AG08395 (cell line): ENCODE measurements at places on chromosomes 5 and 9.
A peak's percentile ranks its signal among the peaks of the same experiment; 100 is the strongest.

GRCh38 chr5:135714126-135714894 lies 120.2 kb upstream of the SLC25A48 start:
- DNase-seq: peak; percentile 84

DNA sequence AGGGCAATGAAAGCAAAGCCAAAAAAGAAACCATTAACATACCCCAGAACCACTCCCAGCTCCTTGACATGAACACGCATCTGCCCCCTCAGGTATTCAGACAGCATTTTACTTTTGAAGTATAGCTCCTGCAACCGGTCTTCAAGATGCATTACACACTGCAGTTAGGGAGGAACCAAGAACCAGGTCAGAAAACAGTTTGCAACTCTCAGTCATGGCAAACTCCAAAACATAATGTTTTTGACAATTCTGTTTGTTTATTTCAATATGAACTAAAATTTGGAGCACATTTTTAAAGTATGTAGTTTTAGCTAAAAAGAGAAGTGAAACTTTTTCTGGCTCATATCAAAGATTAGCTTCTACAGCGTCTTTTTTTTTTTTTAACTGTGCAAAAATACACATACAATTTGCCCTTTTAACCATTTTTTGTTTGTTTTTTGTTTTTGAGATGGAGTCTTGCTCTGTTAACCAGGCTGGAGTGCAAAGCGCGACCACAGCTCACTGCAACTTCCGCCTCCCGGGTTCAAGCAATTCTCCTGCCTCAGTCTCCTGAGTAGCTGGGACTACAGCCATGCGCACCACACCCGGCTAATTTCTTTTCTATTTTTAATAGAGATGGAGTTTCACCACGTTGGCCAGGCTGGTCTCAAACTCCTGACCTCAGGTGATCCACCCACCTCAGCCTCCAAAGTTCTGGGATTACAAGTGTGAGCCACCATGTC lies 12.2 kb upstream of the RAPGEF6 start:
- no peak for DNase-seq

DNA sequence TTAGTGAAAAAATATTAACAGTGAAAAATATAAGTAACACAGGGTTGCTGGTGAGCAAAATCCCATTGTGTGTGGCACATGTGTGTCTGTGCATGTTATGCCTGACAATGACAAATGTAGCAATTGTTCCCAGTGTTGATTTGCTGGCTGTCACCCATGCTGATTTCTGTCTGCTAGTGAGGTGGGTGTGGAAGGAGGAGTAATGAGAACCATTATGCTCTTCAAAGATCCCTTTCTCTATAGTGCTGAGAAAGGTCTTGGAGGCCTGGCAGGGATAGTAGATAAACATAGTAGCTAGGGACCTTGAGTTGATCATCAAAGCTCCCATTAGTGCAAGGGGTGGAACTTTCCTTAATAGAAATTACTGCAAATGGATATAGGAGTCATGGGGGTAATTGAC lies 152.5 kb upstream of the CLINT1 start:
- no peak for DNase-seq

DNA sequence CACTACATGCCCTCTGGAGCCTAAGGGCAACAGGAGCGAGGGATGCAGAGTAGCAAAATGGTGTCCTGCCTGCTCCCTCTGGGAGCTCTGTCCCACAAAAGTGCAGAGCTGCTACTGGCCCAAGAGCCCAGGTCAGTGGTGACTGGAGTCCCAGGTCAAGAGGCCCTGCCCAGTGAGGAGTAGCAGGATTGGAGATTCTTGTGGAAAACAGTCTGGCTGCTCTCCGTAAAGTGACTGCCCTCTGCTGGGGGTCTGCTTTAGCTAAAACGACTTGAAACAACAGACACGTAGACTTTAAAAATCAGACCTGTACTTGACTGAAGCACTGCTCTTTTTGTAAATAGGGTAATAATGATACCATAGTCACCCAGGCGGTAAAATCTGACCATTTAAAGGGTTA lies 917.0 kb downstream of the MAT2B start:
- DNase-seq: no peak

GRCh38 chr5:119382169-119382568 lies 26.4 kb downstream of the TNFAIP8 start:
- no peak for DNase-seq

- no peak for DNase-seq
These were observed 285.7 kb downstream of the AOPEP start for GRCh38 chr9:95012035-95012708.

DNA sequence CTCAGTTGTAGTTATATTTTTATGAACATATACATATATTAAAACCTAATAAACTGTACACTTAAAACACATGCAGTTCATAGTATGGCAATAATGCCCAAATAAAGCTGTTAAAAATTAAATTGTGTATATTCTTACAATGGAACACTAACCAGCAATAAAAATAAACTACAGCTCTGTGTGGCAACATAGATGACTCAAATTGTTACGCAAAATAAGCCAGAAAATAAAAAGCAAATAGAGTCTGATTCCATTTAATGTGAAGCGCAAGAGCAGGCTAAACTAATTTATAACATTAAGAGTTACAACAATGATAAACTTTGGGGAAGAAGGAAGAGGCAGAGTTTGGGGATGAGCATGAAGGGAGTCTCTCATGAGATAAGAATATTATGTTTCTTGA lies 597.3 kb downstream of the TLE1 start:
- no peak for DNase-seq

- no peak for DNase-seq
These were observed 231.1 kb upstream of the TBCA start for GRCh38 chr5:78007233-78007632.

- DNase-seq: no peak
These were observed 194.6 kb downstream of the CETN3 start for GRCh38 chr5:90214991-90215390.

GRCh38 chr5:13972029-13972428 lies 27.5 kb upstream of the DNAH5 start:
- no peak for DNase-seq

- no peak for DNase-seq
These were observed 63.0 kb downstream of the C5orf15 start for GRCh38 chr5:133905424-133905823.

GRCh38 chr5:1002271-1002546 lies 6.4 kb upstream of the NKD2 start:
- no peak for DNase-seq

DNA sequence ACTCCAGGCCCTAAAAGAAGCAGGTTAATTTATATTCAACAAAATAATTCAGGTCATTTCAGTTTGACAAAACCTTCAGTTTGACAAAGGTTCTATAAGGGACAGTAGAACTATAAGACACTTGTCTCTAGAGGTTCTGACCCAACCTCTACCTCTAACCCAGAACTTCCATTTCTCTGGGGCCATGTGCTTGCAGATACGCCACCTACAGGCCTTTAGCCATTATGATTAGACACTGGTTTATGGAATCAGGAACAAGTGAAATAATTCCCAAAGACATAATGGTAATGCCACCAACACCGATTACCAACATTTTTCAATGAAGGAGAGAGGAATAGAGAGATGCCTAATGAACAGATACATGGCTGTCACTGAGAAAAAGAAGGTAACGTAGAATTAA lies 733.9 kb downstream of the PRELID2 start:
- DNase-seq: no peak

GRCh38 chr9:135517407-135517822 lies 3.8 kb upstream of the LCN1 start:
- no peak for DNase-seq

DNA sequence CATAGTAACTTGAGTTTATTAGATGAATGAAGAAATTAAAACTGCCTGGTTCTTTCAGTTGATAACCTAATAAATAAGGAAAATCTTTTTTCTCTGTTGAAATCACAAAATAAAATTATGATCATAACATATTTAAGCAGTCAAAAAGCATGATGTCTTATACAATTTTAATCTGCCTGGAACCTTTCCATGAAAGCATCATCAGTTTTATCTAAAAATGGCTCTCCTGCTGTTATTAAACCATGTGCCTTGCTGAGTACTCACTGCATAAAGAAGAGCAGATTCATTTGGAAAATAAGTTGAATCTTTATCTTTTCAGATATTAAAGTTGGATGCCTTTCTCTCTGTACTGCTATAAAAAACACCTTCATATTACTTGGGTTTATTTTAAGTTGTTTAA lies 148.8 kb downstream of the SLC24A2 start:
- no peak for DNase-seq

DNA sequence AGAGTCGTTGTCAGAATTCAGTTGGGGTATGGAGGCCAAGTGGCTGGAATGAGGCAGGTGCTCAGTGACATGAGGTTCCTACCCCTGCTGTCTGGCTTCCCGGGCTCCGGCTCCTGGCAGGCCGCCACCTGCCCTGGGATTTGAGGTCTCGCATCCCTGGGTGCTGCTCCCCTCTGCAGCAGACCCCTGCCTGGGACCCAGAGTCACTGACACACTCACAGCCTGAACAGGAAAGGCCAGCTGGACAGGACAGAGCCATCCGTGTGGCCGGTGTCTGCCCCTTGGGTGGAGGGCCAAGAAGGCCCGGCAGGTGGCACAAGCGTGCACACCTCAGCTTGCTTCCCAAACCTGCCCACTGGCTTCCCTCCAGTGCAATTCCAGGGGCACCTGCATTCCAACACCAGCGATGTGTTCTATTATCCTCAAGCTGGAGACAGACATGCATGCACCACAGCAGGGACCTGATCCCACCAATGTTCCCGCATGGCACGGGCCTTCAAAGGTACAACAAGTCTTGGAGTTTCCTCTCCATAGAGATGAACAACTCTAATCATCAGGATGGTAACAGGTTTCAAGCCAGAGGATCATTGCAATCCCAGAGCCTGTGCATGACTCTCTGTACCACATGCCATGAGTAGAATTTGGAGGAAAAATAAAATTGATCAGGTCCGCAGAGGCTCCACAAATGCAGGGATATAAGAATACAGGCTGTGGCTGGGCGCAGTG lies 45.6 kb upstream of the RNF130 start:
- no peak for DNase-seq

DNA sequence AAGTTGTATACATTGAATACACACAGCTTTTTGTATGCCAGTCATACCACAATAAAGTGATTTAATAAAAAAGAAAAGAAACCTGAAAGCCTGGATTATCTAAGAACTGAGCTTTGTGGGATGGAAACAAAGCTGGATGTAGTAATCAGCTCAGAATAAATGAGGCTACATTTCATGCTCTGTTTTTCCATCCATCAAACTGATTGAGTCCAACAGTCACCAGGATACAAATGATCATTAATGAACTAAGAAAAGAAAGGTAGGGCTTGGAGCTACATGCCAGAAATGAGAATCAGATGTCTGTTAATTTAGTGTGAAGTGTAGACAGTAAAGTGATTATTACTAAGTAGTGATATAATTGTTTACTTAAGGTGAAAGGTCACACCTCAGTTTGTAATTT lies 109.8 kb upstream of the TARS1 start:
- no peak for DNase-seq

GRCh38 chr5:160023007-160023907 lies 14.3 kb downstream of the TTC1 start:
- no peak for DNase-seq

GRCh38 chr5:151905557-151905961 lies 19.1 kb downstream of the GLRA1 start:
- no peak for DNase-seq

- no peak for DNase-seq
These were observed 48.2 kb downstream of the DBH start for GRCh38 chr9:133684121-133684935.

DNA sequence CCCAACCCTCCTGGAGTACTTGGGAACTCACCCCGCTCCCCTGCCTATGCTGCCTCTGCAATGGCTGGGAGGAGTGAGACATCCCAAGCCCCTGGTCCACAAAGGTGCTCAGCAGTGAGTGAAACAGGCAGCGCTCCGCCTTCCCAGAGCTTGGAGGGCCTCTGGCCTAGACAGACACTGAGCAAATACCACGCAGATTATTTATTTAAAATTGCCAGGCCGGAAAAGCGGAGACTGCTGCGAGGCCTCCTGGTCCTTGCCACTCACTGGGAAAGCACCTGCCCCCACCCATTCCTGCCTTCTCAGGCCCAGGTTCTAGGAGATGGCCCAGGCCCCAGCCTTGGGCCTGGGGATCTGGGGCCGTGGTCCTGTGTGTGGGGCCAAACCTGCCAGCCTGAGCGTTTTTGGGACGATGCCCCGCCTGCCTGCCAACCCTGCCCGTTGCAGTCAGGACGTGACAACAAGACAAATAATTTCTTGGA lies 17.4 kb downstream of the FGF18 start:
- DNase-seq: no peak

DNA sequence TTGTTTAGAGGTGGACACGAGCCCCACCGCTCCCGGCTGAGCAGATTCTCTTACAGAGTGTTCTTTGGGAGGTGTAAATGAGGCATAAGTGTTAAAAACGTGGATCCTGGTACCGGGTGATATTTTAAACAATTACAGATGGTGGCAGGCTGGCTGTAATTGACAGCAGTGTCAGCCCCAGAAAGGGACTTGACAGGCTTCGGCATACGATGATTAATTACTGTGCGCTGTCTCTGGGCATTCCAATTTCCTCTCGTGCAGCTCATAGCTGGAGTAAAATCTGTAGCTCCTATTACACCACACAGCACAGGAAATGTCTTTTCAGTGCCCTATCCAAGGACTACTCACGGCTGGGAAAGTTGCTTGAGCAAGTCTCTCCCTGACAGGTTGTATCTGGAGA lies 305.4 kb upstream of the IRX2 start:
- DNase-seq: no peak

DNA sequence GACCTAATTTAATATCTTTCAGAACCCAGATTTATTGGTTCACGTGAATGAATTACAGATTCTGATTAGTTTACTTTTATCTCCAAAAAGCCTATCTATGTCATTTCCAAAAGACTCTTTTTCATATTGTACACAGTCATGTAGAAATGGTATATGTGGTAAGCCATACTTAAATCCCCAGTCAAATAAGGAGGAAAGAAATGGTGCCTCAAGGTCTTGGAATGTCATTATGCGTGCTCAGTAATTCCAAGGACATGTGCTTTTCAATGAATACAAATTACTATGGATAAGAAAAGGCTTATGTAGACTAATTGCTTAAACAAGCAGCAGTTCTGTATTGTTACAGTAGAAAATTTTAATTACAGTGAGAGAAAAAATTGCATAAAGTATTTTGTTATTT lies 64.1 kb upstream of the TYRP1 start:
- no peak for DNase-seq

DNA sequence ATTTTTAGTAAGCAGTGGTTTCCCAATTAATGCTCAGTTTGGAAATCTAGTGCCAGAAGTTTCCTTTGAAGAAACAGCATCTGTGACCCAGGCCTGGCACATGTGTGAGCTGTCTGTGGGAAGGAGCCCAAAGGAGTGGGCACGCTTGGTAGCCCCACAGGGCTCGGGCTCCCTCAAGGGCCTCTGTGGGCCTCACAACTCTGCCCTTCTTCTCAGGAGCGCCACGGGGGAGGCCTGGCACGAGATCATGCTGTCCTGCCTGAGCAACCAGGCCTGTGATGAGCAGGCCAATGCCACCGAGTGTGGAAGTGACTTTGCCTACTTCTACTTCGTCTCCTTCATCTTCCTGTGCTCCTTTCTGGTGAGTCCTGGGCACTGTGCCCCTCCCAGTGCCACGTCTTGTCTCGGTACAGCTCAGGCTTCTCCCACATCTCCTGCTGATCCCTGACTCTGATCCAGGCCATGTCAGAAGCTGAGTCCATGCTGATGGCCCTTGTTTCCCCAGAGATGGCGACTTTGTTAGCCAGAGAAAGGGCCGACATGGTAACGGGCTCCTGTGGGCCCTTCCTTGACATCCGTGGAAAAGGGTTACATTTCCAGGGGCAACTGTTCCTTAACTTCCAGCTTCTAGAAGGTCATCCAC lies 200.4 kb downstream of the CACNA1B start:
- DNase-seq: no peak

GRCh38 chr9:132160802-132161742 lies 786 bp upstream of the NTNG2 start:
- peak; percentile 62 for DNase-seq

GRCh38 chr5:113087976-113088514 lies 111.4 kb downstream of the DCP2 start:
- no peak for DNase-seq
